ENCODE measurements at places on chromosomes 16 and 17. TPM values are rescaled to one million over a fixed set of nuclear protein-coding genes. Genes with fewer than 3 reads are reported as not detected.

- no peak overlapping the region for H3K27ac ChIP-seq
- H3K27me3 ChIP-seq, result no peaks in the 10 kb centered on the region
- no peaks in the 10 kb centered on the region for H3K4me1 ChIP-seq
- no peaks in the 10 kb centered on the region for H3K36me3 ChIP-seq
- no peak overlapping the region for H3K4me3 ChIP-seq
These were observed 28.4 kb upstream of the RBFOX1 start for GRCh38 chr16:7304279-7304678.

DNA sequence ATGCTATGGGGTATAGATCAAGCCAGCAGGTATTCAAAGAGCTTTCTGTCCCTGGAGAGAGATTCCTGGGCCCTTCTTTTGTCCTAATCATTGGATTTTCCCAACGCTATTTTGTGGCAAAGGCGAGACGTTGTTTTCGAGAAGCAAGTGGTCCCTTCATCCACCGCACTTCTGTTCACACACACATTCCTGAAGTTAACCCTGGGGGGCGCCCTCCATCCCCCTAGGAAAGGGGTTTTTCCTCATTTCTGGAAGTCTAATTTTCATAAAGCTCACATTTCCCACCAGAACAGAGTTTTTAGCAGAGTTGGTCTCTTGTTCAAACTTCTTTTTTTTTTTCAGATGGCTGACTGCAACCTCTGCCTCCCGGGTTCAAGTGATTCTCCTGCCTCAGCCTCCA is 11.9 kb downstream of the SCGB1C2 start:
- DNase-seq, result no peak
- H3K36me3 ChIP-seq, result no peaks in the 10 kb centered on the region
- H3K27me3 ChIP-seq, result no peaks in the 10 kb centered on the region
- H3K4me1 ChIP-seq, result no peaks in the 10 kb centered on the region
- H3K4me3 ChIP-seq, result no peak overlapping the region

GRCh38 chr16:76777721-76778465 is 413.1 kb upstream of the MON1B start:
- no peak overlapping the region for H3K27ac ChIP-seq
- no peak for DNase-seq
- no peaks in the 10 kb centered on the region for H3K36me3 ChIP-seq
- H3K4me1 ChIP-seq, result no peaks in the 10 kb centered on the region
- H3K27me3 ChIP-seq, result no peaks in the 10 kb centered on the region
- H3K4me3 ChIP-seq, result no peak overlapping the region

Gene CSH2
- total RNA-seq, result not detected

Gene KRT17
- total RNA-seq, result not detected

All from CD4-positive, alpha-beta T cell (primary cell).